ENCODE measurements at places on chromosomes 4 and X.

- no peak for DNase-seq
These were observed 124.5 kb upstream of the ZCCHC13 start for GRCh38 chrX:74179499-74179898.

- no peak for DNase-seq
These were observed 18.8 kb upstream of the C4orf36 start for GRCh38 chr4:86910820-86911684.

DNA sequence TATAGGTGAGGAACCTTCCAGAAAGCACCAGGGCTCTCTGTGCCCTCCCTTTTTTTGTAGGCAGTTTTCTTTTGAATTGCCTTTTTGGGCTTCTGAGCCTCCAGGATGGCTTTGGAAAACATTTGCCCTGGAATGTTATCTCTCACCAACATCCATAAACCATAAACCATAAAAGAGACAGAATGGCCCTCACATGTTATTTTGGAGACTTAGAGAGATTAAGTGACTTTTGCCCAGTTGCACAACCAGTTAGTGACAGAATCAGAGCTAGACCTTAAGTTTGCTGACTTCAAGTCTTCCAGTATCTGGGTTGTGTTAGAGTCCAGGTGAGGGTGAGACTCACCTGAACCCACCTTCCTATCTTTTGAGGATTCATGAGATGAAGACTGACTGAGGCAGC, 153.0 kb upstream of the STX18 start:
- no peak for DNase-seq

DNA sequence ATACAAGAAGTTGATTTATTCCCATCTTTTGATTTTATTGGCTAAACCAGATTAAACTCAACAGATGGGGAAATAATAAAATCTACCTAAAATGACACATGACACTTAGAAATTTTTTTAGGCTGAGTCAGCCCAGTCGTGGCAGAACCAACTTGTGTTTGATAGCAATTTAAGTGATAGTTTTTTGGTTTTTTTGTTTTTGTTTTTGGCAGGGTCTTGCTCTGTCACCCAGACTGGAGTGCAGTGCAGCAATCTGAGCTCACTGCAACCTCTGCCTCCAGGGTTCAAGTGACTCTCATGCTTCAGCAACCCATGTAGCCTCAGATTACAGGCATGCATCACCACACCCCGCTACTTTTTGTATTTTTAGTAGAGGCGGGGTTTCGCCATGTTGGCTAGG, 370.3 kb upstream of the NOCT start:
- no peak for DNase-seq

DNA sequence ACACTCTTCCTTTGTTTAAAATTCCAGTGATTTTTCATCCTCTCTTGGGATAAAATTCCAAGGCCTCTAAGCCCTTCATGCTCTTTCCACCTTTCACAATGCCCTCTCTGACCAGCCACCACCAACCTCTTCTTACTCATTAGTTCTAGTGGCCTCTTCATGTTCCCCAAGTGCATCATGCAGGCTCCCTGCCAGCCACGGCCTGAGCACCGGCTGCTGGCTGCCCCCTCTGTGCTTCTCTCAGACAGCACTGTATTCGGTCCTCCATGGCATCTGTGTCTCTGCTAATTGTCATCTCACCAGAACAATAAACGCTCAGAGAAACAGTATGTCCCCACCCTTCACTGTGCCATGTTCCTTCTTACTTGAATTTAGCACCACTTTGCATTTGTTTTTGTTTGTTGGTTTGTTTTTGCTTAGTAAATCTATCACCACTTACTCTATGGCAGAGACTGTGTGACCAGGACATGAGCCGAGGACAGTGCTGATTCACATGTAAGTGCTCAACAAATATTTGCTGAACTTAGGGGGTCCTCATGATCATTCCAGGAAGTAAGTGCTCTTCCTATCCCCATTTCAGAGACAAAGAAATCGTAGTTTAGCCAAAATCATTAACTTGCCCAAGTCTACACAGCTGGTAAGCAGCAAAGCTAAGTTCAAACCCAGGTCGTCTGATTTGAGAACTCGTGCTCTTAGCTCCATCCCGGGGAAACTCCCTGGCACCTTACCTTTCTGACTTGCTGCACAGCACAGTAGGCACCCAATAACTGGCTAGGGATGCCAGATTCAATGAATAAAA, 77.1 kb upstream of the UCP1 start:
- DNase-seq = no peak

DNA sequence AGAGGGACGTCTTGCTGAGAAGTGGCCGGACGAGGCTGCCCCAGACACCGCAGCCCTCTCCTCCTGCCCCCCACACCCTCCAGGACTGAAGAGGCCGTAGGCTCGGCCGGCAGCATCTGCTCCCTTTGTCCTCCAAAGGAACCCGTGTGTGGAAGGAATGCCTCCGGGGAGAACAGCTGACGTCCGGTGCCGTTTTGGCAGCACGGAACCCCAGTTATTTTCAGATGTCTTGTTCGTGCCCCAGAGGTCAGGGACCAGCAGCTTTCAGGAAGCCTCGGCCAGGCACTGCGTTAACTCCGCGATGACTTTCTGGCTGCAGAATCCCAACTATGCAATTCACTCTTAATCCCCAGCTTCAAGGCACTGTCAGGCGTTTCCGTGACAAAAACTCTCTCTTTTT, 10.9 kb upstream of the PPP2R3B start:
- no peak for DNase-seq

- DNase-seq = no peak
These were observed 202.0 kb downstream of the DHX15 start for GRCh38 chr4:24382381-24382780.

- no peak for DNase-seq
These were observed 76.8 kb downstream of the IL15 start for GRCh38 chr4:141713185-141713584.

DNA sequence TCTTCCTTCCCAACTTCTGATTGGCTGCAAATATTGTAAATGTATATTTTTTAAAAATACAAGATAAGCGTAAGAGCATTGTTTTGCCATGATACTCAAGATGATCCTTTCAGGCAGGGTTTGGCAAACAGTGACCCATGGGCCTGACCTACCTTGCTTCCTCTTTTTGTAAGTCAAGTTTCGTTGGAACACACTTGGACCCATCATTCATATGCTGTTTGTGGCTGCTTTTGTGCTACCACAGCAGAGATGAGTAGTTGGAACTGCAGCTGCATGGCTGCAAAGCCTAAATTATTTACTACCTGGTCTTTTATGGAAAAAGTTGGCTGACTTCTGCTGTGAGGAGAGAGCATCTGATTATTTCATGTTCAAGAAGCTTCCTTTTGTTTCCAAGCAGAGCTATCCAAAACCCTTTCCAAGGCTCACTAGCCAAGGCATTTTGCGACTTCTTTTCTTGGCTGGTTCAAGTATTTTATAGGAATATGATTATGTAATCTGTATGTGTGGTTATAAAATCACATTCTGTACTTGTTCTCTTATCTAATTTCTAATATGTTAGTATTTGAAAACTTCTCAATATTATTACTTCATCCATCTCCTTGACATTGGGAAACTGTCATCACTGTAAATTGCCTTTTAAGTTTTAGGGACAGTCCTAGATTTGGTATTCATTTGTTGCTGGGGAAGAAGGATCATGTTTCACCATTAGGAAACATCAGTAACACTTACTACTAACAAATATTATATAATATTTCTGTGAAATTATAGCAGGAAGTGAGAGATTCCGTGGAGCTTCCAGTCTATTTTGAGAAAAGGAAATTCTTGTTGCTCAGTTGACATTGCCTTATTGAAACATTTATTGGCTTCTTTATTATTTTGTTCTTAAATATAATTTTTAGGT, 109.2 kb downstream of the ARHGAP10 start:
- no peak for DNase-seq

GRCh38 chr4:128570387-128570975, 239.0 kb upstream of the JADE1 start:
- no peak for DNase-seq

DNA sequence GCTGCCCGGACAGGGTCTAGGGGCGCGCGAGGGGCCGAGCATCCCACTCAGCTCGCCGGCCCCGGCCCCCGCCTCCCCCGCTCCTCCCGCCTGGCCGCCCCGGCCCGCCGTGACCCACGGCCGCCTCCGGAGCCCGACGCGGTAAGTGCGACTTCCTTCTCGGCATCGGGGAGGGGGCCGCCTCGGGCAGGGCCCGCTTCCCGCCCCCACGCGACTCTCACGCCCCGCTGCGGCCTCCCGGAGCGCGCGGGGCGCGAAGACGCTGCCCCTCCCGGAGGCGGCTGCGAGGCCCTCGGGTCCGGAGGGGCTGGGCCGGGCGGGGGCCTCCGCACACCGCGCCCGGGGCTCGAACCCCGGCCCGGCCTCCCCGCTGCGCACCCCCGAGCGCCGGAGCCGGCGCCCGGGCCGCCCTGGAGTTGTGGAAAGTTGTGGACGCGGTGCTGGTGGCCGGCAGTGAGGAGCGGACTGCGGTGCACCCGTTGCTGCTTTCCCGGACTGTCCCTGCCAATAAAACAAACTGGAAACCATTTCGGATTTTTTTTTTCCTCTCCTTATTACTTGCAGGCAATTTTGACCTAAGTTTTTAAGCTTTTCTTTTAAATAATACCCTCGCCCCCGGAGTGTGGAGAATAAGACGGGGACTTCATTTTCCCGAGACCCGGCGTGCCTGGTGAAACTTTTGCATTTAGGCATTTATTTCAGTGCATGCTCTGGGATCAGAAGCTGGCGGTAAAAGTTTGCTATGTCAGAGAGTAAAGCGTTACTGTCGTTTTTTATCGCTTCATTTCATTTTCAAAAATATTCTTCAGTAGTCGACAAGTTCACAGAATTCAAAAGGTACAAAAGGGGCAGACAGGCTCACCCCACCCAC, 13.0 kb upstream of the TMEM156 start:
- DNase-seq = no peak

GRCh38 chr4:148452970-148453369, 10.8 kb upstream of the NR3C2 start:
- DNase-seq = no peak

DNA sequence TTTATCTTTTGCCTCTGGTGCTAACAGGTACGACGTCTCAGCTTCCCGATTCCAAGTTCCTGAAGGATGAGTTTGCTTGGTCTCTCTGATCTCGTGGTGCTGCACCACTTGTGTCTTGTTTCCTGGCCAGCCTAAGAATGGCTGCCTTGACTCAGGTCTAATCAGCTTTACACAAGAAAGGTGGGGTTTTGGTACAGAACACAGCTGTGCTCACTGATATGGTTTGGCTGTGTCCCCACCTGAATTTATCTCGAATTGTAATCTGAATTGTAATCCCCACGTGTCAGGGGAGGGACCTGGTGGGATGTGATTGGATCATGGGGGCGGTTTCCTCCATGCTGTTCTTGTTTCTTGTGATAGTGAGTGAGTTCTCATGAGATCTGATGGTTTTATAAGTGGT, 305.3 kb upstream of the NOCT start:
- DNase-seq = no peak

- DNase-seq = no peak
These were observed 201.0 kb upstream of the ARSJ start for GRCh38 chr4:114180481-114180880.

- no peak for DNase-seq
These were observed 122.4 kb downstream of the BCOR start for GRCh38 chrX:39975101-39975925.

- no peak for DNase-seq
These were observed 14.0 kb downstream of the DOK7 start for GRCh38 chr4:3476936-3477749.

All from stimulated activated CD8-positive, alpha-beta memory T cell treated with anti-CD3 and anti-CD28 coated beads, Interleukin-7, amount 100 ng/mL, for 1 hour (primary cell).